ENCODE measurements at places on chromosomes 7 and 10.

- DNase-seq: no peak
These were observed 74.7 kb downstream of the ABCA13 start for GRCh38 chr7:48245751-48246472.

- peak; percentile 14 for DNase-seq
These were observed 267.9 kb upstream of the GHITM start for GRCh38 chr10:83871187-83872081.

DNA sequence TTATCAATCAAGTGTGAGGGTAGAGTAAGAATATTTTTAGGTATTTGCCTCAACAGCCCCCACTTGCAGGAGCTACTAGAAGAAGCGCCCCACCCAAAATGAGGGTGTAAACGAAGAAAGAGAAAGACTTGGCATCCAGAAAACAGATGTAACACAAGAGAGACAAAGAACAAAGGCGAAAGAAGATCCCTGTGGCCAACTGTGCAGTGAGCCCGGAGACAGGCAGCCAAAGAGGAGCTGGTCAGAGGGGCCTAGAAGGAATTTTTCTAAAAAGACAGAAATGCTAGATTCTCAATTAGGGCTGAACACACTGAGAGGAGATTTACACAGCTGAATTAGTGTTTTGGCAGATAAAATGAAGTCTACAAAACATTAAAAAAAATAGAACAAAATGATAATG lies 29.6 kb upstream of the EIF5AL1 start:
- DNase-seq: no peak

GRCh38 chr7:115953592-115954255 lies 76.8 kb downstream of the TFEC start:
- no peak for DNase-seq

DNA sequence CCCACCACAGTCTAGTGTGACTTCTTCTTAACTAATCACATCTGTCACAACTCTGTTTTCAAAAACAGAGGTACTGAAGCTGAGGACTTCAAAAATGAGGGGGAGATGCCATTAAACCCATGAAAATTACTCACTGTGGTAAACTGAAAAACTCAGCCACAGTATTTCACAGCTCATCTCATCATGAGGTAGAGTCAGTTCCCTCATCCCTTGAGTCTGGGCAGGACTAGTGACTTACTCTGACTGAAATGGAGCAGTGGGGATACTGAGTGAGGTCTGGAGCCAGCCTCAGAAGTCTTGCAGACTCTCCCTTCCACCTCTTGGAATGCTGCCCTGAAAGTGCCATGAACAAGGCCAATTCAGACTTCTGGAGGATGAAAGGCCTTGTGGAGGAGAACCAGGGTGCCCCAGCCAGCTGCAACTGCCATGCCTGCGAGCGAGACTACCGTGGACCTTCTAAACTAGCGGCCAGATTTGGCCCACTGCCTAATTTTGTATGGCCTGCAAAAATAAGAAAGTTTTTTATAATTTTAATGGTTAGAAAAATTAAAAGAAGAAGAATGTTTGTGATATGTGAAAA lies 24.7 kb upstream of the ANKRD1 start:
- no peak for DNase-seq

DNA sequence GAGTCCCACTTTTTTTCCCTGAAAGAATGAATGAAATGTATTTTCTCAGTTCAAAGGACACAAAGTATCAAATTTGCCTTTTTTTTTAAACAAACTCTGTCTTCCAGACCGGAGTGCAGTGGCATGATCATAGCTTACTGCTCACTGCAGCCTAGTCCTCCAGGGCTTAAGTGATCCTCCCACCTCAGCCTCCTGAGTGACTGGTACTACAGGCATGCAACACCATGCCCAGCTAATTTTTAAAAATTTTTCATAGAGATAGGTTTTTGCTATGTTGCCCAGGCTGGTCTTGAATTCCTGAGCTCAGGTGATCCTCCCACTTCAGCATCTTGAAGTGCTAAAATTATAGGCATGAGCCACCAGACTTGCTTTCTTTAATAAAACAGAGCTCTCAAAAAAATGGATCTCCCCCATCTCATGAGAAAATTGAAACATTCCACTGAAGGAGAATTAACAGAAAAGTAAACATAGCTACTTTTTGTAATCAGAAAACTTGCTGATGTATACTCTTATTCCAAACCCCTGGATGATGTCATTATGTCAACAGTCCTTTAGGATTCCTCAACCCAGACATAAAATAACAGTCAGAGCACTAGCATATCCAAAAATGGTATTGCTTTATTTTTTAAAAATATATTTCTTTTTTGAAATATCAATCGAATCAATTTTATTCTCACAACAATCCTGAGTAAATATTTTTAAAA lies 12.3 kb upstream of the TRDMT1 start:
- DNase-seq: no peak

DNA sequence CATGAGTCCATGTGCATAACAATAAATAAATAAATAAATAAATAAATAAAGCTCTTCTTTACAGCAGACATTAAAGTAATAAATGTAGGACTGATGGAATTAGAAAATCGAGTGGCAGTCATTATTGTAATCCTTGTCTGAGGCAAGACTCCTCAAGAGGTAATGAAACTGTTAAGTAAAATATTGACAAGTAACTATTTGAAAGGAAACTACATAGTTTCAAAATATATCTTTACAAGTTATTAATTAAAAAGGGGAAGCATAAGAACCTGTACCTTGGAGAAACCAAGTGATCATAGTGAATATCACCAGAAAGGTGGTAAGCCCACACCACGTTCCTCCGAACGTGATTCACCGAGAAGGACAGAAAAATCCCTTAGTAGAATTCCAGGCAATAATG lies 285.6 kb upstream of the SORCS1 start:
- no peak for DNase-seq

- DNase-seq: no peak
These were observed 19.0 kb downstream of the NUDCD3 start for GRCh38 chr7:44471436-44471835.

DNA sequence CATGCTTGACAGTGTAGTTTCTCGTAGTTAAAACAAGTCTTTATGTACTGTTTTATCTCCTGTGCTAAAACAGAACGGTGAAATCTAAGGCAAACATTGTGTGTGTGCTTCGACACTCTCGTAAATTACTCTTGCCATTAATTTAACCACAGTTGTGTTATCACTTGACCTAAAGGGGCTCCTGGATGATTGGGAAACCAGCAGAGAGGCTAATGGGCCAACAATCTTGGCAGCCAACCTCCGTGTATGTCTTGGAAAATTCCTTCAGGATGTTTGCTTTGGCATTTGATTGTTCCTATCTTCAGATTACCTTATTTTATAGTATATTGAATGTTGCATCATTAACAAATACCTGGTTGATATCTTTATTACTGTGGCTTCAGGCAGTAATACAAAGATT lies 409.5 kb downstream of the SDK1 start:
- no peak for DNase-seq

DNA sequence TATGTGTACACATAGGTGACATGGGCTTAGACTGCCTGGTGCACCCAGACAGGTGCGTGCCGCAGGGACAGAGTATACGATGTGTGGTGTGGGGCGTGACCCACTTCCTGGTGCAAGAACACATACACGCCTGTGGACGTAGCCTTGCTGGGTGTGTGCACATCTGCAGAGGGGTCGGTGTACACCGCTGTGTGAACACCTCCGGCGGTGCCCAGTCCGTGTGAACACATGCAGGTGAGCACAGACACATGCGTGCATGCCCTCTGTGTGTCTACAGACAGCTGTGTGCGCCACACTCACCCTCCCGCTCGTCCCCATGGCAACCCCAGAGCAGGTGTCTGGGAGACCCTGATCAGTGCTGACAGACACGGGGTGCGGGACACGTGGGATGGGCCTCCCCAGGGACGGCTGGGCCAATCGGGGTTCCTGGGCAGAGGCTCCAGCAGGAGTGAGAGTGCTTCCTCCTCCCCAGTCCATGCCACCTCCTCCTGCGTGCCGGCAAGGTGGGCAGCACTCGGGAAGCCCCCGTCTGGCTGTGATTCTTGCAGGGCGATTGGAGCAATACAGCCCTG lies 23.4 kb downstream of the ELFN1 start:
- DNase-seq: no peak

DNA sequence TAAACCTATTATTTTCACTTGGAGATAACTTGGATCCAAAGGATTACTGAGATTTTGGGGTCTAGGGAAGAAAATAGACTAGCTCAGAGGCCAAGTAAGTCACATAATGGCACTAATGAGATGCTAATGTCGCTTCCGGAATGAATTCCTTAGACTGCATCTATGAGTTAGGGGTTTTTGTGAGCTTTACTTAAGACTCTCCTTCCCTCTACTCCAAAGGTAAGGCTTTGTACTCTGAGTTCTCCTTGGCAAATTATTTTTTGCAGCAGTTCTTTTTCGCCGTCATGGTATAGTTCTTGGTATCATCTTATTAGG lies 143.9 kb upstream of the KLF14 start:
- DNase-seq: no peak

DNA sequence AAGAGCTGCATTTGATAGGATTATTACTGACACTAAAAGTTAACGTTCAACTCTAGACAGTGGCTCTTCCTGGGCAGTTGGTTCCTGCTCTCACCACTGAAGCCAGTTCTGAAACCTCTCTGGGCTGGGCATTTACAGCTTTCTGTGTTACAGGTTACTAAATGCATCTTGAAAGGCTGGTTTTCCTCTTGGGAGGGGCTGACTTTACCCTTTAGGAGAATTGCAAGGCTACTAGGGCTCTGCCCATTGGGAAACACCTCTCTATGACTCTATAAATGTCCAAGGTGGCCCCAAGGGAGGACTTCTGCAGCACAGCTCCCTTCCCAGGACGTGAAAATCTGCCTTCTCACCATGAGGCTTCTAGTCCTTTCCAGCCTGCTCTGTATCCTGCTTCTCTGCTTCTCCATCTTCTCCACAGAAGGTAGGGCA lies at the start of gene GPR15LG:
GPR15LG (plus strand) TSS at position 301 of the 429 bp plus-strand sequence; CDS start at position 352, 51 bp downstream.
- no peak for DNase-seq

GRCh38 chr10:28403090-28403489 lies 100.2 kb upstream of the MPP7 start:
- no peak for DNase-seq

DNA sequence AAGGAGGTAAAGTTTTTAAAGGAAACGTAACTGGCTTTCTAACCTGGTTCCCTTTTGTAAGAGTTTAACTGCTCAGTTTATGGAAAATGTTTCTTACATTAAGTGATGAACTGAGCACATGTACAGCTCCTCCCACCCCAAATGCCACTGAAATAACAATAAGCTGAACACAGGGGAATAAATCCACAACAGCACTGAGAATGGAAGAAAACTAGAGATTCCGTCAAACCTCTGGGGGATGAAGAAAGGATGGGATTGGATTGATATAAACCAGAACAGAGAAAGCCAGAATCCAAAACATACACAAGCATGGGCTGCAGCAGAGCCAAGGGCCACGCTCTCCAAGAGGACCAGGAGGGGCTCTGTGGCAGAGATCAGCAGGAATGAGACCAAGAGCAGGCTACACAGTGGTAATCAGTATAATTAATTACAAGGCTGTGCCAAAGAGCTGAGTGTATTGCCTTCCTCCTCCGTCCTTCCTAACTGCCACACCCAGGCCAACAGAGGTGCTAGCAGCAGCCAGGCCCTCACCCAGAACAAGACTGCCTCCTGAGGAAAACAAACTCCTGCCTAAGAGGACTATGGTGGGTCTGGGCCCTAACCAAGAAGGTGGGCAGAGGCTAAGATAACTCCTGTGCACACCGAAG lies 73.9 kb downstream of the KIAA1549 start:
- DNase-seq: no peak

Measured in central memory CD4-positive, alpha-beta T cell (primary cell).